Dermis blood vessel endothelial cell (primary cell): ENCODE measurements at places on chromosomes 11 and 22.

DNA sequence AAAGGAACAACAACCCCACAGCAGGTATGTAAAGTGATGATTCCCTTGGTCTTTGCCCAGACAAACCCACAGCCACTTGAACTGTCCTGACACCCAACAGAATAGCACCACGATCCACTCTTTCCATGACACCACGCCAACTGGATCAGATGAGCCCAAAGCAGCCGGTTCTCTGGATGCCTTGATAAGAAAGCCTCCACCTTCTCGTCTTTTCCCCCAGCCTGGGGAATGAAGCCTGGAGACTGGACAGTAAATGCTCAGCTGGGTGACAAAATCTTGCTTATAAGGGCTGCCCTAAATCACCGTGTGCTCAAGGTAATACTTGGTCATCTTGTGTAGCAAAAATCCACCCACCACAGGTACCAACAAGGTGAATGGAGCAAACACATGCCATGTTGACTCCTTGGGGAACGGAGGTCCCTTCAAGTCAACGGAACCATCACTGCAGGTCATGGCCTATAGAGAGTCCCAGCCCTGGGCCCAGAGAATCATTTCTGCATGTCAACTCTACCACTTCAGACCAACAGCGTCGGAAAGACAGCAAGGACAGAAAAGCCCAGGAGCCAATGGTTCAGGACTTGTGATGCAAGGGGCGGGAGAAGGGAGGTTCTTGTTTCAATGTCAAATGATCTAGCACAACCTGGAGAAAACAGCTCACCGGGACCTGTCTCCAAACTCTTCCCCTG is 2.2 kb upstream of the MYO18B start:
- no peak for DNase-seq

DNA sequence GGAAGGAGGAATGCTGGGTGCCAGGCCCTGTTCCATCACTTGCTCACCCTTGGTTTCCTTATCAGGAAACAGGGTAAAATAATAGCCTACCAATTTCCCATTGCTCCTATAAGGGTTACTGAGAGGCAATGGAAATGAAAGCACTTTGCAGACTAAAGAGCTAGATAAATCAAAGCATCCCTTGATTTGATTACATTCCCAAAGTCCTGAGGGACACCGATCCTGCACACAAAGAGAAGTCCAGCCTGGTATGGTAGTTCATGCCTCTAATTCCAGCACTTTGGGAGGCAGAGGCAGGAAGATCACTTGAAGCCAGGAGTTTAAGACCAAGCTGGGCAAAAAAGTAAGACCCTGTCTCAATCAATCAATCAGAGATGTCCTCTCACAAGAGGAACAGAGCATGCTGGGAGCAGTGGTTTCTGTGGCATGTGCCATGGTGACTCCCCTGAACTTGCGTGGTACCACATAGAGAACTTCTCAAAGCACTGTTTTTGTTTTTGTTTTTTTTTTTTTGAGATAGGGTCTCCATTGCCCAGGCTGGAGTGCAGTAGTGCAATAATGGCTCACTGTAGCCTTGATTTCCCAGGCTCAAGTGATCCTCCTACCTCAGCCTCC is 10.7 kb downstream of the TBC1D10A start:
- DNase-seq: no peak

DNA sequence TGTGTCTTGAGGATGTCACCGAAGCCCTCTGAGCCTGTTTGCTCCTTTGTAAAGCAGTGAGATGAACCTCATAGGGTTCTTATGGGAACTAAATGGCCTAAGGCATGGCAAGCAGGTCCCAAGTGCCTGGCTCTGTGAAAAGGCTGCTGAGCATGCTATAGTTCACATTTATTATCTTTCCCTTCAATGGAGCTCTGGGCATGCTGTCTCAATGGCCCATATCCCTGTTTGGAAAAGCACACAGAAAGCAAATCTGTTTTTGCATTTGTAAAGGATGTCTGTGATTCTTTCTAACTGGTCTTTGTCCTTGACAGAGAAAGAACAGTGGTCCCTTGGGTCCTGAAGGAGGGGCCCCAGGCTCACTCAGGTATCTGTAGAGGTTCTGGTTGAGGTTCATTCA is 26.4 kb downstream of the RTCB start:
- no peak for DNase-seq

GRCh38 chr11:2825889-2826678 is 59.5 kb downstream of the CDKN1C start:
- peak; percentile 39 for DNase-seq
